ENCODE measurements at places on chromosomes 4 and X.

DNA sequence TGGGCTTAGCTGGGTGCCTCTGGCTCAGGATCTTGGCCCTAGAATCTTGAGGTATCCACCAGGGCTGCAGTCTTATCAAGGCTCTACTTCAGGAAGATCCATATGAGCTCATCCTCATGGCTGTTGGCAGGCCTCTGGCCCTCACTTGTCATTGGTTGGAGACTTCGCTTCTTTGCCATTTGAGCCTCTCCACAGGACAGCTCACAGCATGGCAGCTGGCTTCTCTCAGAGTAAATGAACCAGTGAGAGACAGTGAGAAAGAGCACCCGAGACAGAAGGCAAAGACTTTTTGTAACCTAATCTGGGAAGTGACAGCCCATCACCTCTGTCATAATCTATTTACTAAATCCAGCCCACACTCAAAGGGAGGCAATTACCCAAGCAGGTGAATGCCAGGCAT is 236.8 kb downstream of the GPAT3 start:
- DNase-seq: no peak

DNA sequence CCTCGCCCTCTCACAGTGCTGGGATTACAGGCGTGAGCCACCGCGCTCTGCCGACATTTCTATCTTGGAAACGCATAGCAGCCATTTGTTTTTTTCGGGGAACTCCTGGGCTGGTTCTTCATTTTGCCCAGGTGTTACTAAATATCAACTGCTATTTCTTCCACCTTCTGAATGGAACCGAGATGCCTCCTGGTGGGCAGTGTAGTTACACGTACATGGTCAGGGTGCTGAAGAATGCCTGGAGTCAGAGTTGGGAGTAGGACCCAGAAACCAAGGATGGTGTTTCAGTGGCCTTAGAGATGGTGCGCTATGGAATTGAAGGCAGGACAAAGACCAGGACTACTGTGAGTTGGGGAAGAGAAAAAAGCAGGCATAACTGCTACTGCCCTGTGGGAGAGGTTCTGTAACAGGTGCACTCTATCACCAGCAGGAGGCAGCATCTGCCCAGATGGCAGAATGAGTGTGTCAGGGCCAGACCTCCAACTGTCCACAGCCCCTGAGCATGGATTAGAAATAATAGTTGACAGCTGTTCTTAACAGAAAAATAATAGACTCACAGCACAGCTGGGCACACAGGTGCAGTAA is 81.7 kb downstream of the ZC4H2 start:
- peak; percentile 0 for DNase-seq

GRCh38 chr4:79865201-79865597 is 207.8 kb downstream of the ANTXR2 start:
- DNase-seq: no peak

GRCh38 chr4:127210893-127211649 is 421.7 kb upstream of the INTU start:
- DNase-seq: no peak

- DNase-seq: no peak
Observed at GRCh38 chr4:110165382-110166286, 32.8 kb downstream of the ELOVL6 start.

GRCh38 chrX:102338162-102338561 is 91.2 kb downstream of the NXF2 start:
- no peak for DNase-seq

DNA sequence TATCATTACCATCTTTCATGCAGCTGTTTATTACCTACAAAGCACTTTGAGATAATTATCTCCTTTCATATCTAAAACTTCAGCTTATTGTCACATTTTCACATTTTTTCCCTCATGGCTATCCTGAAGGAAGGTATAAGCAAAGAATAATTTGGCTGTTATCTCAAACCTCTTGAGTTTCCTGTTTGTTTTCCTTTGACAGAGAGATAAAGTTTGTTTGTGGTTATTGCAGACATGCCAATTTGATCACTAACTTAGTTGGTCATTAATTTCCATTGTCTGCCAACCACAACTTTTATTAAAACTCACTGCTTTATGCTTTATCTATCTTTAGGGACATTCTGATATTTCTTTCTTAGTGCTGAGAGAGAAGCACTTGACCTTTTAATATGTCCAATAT is 89.8 kb upstream of the SPANXB1 start:
- no peak for DNase-seq

DNA sequence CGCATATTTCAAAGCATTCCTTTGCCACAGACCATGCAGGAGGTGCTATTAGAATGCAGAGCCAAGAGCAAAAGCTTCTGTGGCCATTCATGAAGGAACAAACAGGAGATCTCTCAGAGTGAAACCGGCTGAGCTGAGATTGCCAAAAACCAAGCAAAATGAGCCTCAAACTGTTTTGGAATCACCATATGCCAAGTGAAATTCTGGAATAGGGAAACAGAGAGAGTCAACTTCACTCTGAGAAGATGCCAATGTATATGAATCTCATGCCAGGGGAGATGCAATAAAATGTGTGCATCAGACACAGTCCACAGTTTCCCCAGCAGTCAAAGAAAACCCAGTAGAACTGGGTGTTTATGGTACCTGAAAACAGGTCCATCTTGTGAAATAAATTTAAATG is 42.3 kb downstream of the SRPX start:
- no peak for DNase-seq

GRCh38 chr4:176533159-176533558 is 213.4 kb downstream of the SPCS3 start:
- no peak for DNase-seq

DNA sequence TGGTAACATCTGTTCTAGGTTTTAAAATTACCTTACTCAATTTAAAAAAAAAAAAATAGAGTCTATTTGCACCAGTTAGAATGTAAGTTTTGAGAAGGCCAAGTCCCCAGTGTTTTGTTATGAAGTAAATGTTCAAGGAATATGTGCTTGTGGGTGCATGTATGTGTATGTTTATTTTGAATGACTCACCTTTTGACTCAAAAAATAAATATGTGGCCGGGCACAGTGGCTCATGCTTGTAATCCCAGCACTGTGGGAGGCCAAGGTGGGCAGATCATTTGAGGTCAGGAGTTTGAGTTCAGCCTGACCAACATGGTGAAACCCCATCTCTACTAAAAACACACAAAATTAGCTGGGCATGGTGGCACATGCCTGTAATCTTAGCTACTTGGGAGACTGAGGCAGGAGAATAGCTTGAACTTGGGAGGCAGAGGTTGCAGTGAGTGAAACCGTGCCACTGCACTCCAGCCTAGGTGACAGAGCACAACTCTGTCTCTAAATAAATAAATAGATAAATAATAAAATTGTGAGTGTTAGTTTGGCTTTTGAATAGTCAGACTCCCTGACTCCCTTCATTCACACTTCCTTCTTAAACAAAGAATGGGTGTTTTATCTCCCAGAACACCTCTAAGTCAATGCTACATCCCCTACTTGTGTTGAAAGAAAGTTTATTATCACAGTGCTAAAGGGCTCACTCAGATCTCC is 511.3 kb upstream of the PCDH7 start:
- DNase-seq: no peak

DNA sequence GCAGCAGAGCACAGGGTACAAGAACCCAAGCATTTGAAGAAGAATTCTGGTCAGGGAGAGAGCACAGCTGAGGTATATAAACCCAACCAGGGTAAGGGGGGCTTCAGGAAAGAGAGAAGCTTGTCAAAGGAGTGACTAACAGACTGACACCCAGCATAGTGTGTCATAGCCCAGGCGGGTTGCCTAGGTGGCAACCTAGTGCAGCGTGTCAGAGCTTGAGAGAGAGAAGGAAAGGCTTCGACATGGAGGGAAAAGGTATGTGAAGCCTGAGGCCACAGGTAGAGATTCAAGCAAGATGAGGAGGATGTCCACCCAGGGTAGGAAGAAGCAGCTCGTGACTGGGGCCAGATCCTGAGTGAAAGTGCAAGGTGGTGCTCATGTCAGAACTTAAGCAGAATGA is 8.5 kb upstream of the ANTXR2 start:
- no peak for DNase-seq

DNA sequence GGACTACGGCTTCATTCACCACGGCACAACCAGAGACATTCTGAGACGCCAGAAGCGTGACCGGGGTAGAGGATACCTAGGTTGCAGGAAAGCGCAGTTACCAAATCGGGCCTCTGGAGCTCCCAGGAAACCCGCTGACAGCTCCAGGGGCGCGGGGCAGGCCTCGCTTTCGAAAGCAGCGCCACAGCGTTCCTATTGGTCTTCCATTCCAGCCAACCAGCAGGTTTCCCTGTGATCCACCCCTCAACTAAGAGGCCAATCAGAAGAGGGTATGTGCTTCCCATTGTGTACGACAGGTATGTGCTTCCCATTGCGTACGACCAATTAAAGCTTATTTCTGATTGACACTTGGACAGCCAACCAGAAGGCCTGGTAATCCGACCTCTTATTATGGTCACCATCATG is 14.9 kb downstream of the SNX12 start:
- DNase-seq: no peak

DNA sequence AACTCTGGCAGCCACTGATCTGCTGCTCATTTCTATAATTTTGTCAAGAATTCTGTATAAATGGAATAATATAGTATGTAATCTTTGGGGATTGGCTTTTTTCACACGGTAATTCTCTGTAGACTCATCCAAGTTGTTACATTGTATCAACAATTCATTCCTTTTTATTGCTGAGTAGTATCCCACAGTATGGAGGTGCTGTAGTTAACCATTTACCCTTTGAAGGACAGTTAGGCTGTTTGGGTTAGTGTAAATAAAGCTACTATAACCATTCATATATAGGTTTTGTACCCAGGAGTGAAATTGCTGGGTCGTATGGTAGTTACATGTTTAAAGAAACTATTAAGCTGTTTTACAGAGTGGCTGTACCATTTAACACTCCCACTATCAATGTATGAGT is 157.0 kb upstream of the NDP start:
- DNase-seq: no peak

GRCh38 chrX:49291615-49292337 is 11.7 kb upstream of the GAGE10 start:
- peak; percentile 73 for DNase-seq

DNA sequence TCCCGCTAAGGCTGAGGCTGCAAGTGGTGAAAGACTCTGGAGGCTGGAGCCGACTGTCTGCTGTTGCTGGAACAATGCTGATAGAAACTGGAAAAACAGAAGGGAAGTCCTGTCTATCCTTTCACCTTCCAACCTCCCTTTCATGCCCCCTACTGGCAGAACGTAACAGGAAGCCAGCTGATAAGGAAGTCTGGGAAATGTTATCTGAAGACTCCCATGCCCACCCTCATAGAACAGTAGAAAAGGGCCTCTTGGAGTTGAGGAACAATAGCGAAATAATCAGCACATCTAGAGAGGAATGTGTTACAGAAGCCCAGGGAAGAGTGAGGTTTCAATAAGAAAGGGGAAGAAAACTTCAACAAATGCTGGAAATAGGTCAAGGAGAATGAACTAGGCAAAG is 117.1 kb upstream of the DKK2 start:
- DNase-seq: no peak

DNA sequence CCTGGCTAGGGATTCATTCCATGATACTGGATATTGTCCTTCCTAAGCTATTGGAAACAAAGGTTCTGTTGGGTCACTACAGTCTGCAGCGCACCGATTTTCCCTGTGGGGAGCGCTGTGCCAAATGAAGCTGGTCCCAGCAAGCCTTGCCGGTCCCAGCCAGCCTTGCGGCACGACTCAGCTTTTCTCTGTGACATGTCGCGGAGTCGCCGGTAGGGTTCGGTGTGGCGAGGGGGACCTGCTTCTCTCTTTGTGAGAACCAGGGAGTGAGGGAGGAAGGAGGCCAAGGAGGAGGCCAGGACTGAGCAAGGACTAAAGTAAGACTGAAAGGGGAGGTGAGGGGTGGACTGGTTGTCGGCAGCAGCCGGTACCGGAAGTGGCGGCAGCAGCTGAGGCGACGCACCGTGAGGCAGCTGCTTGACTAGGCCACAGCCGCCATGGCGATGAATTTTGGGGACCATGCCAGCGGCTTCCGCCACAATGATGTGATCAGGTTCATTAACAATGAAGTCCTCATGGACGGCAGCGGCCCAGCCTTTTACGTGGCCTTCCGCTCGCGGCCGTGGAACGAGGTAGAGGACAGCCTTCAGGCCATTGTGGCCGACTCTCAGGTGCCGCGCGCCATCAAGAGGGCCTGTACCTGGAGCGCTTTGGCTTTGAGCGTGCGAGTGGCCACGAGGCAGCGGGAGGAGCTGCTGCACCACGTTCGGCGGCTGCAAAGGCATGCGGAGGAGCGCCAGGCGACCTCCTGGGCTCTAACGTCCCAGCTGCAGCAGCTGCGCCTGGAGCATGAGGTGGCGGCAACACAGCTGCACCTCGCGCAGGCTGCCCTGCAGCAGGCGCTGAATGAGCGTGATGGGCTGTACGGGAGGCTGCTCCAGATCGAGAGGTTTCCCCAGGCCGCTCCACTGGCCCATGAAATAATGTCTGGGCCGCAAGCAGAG is at the start of gene TEX13D:
TSS of gene TEX13D (plus strand) at position 180 of the 944 bp plus-strand sequence. CDS start at position 438, 258 bp downstream.
- DNase-seq: no peak

DNA sequence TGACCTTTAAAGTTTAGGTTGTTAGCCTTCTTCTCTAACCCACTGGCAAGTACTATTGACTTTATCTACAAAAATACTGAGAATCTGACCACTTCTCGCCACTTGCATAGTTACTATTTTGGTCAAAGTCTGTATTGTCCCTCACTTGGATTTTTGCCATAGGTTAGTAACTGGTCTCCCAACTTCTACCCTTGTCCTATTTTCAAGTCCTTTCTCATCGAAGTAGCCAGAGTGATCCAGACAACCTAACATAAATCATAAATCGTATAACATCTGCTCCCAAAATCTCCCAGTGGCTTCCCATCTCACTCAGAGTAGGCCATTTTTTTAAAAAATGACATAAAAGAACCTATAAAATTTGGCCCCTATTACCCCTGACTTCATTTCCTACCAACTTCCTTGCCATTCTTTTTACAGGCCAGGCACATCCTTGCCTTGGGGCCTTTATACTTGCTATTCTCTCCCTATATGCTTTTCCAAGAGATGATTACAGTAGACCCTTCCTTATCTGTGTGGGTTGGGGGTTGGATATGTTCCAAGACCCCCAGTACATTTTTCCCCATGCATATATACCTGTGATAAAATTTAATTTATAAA is 29.0 kb downstream of the WDFY3 start:
- no peak for DNase-seq

DNA sequence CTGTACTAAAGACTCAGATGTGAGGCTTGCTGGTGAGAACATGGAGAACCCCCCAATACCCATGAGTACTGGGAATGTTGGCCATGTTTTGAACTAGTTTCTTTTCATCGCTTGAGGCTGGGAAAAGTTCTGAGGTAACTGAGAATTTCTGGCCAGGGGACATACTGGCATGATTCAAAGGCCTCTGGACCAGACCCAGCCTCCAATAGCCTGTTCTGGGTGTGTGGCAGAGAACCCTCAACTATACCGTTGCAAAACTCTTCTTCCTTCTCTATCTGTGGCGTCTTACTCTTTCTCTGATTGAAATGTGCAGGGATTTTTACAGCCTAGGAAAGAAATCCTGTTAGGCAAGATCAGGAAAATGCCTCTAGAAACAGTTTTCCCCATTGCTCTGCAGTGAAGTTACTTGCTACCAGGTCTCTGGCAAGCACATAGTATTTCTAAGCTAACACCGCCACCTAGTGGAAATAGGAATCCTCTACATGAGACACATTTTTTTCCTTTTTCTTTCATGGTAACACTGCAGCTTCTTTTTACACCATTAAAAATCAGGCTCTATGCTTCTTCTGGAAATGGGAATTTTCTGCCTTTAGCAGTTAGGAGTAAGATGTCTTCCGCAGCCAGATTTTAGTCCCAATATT is 170.7 kb upstream of the ZCCHC13 start:
- peak; percentile 62 for DNase-seq

GRCh38 chr4:147044241-147044640 is 98.6 kb upstream of the TTC29 start:
- no peak for DNase-seq

Measured in left lung (tissue), 14 donors.